Memory B cell (primary cell): ENCODE measurements at places on chromosomes 16 and 17.

GRCh38 chr17:61379457-61380216 lies 20.0 kb upstream of the TBX2 start:
- H3K36me3 ChIP-seq = peaks cover 9% of the 10 kb centered on the region
- no peak overlapping the region for H3K27ac ChIP-seq
- H3K27me3 ChIP-seq = no peaks in the 10 kb centered on the region

DNA sequence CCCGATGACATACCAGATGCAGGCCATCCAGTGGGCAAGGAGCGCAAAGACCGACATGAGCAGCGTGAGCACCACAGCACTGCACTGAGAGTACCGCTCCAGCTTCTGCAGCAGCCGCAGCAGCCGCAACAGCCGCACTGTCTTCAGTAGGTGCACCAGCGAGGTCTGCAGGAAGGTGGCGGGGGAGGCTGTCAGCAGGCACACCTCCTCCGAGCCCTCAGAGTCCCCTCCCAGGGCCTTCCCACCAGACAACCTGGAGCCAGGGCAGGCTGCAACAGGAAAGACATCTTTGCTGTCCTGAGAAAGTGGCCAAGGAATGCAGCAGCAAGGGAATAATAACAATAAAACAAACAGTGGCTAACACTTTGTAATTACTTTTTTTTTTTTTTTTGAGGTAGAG lies 9.1 kb downstream of the KCNH4 start:
- no peak overlapping the region for H3K4me3 ChIP-seq
- peaks cover 7% of the 10 kb centered on the region for H3K36me3 ChIP-seq
- no peaks in the 10 kb centered on the region for H3K27me3 ChIP-seq
- peaks cover 8% of the 10 kb centered on the region for H3K4me1 ChIP-seq
- no peak for DNase-seq

GRCh38 chr17:6843241-6843880 lies 11.8 kb upstream of the TEKT1 start:
- peaks cover 13% of the 10 kb centered on the region for H3K27me3 ChIP-seq
- DNase-seq = no peak
- H3K36me3 ChIP-seq = no peaks in the 10 kb centered on the region
- H3K4me3 ChIP-seq = no peak overlapping the region

DNA sequence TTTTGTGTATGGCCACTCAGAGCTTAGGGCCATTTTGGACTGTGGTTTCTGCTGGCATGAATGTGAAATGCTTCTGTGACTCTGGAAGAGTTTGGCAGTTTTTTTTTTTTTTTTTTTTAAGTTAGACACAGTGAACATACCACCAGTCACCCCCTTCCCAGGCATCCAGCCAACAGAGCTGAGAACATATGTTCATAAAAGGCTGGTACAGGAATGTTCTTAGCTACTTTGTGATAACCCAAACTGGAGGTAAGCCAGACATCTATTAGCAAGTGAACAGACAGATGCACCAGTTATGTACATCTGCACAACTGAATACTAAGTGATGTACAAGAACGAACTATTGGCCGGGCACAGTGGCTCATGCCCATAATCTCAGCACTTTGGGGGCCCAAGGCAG lies 92.7 kb downstream of the ABCC1 start:
- H3K36me3 ChIP-seq = peaks cover 29% of the 10 kb centered on the region
- H3K4me1 ChIP-seq = peaks cover 14% of the 10 kb centered on the region
- no peak overlapping the region for H3K4me3 ChIP-seq
- no peaks in the 10 kb centered on the region for H3K27me3 ChIP-seq
- no peak for DNase-seq
